ENCODE measurements at places on chromosomes 4 and X. TPM values are rescaled to one million over a fixed set of nuclear protein-coding genes. Genes with fewer than 3 reads are reported as not detected.

The ENPP6 gene
- not detected for total RNA-seq

DNA sequence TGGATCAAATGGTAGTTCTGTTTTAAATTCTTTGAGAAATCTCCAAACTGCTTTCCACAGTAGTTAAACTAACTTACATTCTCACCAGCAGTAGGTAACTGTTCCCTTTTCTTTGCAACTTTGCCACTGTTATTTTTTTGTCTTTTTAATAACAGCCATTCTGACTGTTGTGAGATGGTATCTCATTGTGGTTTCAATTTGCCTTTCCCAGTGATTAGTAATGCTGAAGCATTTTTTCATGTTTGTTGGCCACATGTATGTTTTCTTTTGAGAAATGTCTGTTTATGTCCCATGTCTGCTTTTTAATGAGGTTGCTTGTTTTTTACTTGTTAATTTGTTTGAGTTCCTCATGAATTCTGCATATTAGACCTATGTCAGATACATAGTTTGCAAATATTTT lies 198.8 kb downstream of the RAB28 start:
- peak; percentile 43 for DNase-seq

The PWWP3B gene
- total RNA-seq, result 16.7 TPM

The MAP7D2 gene
- total RNA-seq, result 0.23 TPM

The HTR2C gene
- not detected for total RNA-seq

The ZFP42 gene
- not detected for total RNA-seq

The LAMTOR3 gene
- total RNA-seq, result 51.8 TPM

- DNase-seq, result no peak
Measured at GRCh38 chr4:30269850-30270249, 450.3 kb upstream of the PCDH7 start.

The CCDC149 gene
- total RNA-seq, result 2.2 TPM
